ENCODE measurements at places on chromosomes 2 and 18.
A peak's percentile ranks its signal among the peaks of the same experiment; 100 is the strongest.

DNA sequence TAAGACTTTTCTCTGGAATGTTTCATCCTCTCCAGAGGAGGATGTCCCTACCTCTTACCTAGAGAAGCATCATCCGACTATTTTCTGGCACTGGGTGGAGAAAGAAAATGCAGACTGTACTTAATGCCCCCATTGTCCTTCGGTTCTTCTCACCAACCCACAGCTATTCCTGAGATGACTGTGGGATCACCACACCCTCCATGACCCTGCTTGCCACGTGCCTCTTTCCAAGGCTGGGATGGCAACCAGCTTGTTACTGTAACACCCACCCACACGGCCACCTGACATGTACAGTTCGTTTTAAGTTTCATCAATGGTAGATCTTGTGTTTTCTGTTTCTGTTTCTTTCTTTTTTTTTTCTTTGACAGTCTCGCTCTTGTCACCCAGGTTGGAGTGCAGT is 365.2 kb downstream of the FBXO15 start:
- DNase-seq: no peak
- H3K36me3 ChIP-seq: no peaks in the 10 kb centered on the region
- no peak overlapping the region for H3K27ac ChIP-seq
- H3K27me3 ChIP-seq: no peaks in the 10 kb centered on the region
- H3K4me1 ChIP-seq: no peaks in the 10 kb centered on the region

- H3K27me3 ChIP-seq: no peaks in the 10 kb centered on the region
- H3K27ac ChIP-seq: no peak overlapping the region
- H3K36me3 ChIP-seq: no peaks in the 10 kb centered on the region
Measured at GRCh38 chr18:35426786-35427185, 49.6 kb upstream of the ZNF396 start.

GRCh38 chr2:10252661-10253060 is 50.0 kb upstream of the HPCAL1 start:
- no peak overlapping the region for H3K27ac ChIP-seq
- peaks cover 5% of the 10 kb centered on the region for H3K36me3 ChIP-seq
- DNase-seq: no peak
- H3K4me1 ChIP-seq: peaks cover 5% of the 10 kb centered on the region
- H3K4me3 ChIP-seq: no peak overlapping the region

GRCh38 chr18:24386681-24387080 is 10.9 kb downstream of the OSBPL1A start:
- no peak overlapping the region for H3K4me3 ChIP-seq
- no peak for DNase-seq
- peaks cover 9% of the 10 kb centered on the region for H3K36me3 ChIP-seq
- H3K4me1 ChIP-seq: no peaks in the 10 kb centered on the region

- H3K27ac ChIP-seq: peak overlapping the region; percentile 90
- no peaks in the 10 kb centered on the region for H3K27me3 ChIP-seq
- H3K4me1 ChIP-seq: peaks cover 11% of the 10 kb centered on the region
- no peaks in the 10 kb centered on the region for H3K36me3 ChIP-seq
- H3K4me3 ChIP-seq: no peak overlapping the region
Measured at GRCh38 chr2:88626171-88627054, 851 bp downstream of the EIF2AK3 start.

DNA sequence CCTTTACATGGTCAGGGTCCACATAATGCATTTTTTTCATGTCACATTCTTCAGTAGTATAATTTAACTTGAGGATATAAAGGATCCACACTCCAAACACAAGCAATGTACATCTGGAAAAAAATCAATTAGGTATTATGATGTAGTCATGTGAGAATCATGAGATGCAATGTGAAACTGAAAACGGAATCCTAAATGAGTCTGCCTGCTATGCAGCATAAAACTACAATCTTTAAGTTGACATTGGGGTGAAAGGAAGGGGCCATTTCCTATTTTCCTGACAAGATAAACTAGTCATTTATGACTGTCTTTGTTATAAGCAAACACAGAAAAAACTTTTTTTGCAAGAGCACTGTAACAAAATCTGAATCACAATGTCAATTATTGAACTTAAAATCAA is 27.6 kb downstream of the ST3GAL5 start:
- peaks cover 64% of the 10 kb centered on the region for H3K4me1 ChIP-seq
- no peak for DNase-seq
- peak overlapping the region; percentile 79 for H3K27ac ChIP-seq
- H3K27me3 ChIP-seq: no peaks in the 10 kb centered on the region

DNA sequence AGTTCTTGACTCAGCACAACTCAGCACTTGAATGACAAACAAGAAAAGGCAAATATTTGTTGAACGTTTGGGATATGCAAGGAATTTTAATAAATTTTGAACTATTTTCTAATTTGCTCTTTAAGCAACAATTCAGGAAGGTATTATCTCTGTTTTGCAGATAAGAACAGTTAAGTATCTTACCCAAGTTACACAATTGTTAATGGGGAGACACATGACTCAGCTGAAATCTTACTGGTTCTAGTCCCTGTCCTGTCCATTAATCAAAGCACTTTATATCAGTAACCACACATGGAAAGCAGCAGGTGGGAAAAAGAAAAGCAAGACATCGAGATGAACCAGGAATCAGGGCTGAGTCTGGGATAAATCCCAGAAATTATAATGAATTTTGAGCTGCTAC is 493.9 kb upstream of the PIK3C3 start:
- no peak overlapping the region for H3K27ac ChIP-seq
- no peaks in the 10 kb centered on the region for H3K36me3 ChIP-seq
- DNase-seq: no peak
- no peaks in the 10 kb centered on the region for H3K27me3 ChIP-seq

DNA sequence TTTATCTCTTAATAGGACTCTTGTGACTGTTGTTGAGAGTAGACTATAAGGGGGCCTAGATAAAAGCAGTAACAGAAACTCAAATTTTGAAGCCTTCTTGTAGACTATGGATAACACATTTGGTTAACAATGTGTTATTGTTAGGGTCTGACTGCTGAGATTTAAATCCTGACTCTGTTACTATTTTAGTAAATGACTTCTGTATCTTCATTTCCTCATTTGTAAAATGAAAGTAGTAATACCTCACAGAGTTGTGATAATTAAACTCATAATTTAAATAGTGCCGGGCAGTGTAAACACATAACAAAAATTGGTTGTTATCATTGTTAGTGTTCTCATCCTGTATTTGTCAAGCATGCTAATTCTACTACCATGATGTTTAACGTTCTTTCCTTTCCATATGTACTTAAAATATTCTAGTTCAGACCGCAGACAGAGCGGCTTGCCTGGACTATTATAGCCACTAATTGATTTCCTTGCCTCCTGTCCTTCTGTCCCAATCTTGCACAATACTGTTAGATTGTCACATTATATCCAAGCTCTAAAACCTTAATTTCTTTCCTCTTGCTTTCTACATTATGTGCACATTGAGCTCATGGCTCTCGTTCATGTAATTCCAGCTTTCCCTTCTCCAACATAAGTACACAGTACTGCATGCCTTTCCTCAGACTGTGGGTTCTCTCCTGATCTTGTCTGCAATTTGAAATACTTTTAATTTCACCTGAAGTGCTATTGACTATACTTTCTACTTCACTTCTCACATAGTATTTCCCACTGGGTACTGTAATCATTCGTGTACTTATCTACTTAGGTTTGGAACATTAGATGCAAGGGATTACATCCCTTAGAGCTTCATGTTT is 48.4 kb downstream of the RBBP8 start:
- peak overlapping the region; percentile 20 for H3K4me3 ChIP-seq
- peak overlapping the region; percentile 81 for H3K27ac ChIP-seq
- H3K27me3 ChIP-seq: no peaks in the 10 kb centered on the region
- no peak for DNase-seq

- no peak for DNase-seq
- H3K36me3 ChIP-seq: no peaks in the 10 kb centered on the region
- no peak overlapping the region for H3K27ac ChIP-seq
- H3K27me3 ChIP-seq: no peaks in the 10 kb centered on the region
- no peak overlapping the region for H3K4me3 ChIP-seq
Measured at GRCh38 chr18:40672590-40672989, 1282.4 kb upstream of the PIK3C3 start.

GRCh38 chr18:48222118-48222517 is 187.1 kb downstream of the ZBTB7C start:
- no peak overlapping the region for H3K27ac ChIP-seq
- H3K36me3 ChIP-seq: no peaks in the 10 kb centered on the region
- no peaks in the 10 kb centered on the region for H3K4me1 ChIP-seq
- no peaks in the 10 kb centered on the region for H3K27me3 ChIP-seq
- no peak for DNase-seq
- H3K4me3 ChIP-seq: no peak overlapping the region

- no peaks in the 10 kb centered on the region for H3K36me3 ChIP-seq
- H3K27ac ChIP-seq: no peak overlapping the region
- no peaks in the 10 kb centered on the region for H3K27me3 ChIP-seq
- H3K4me1 ChIP-seq: peaks cover 7% of the 10 kb centered on the region
Measured at GRCh38 chr2:70716131-70716743, 51.8 kb downstream of the ADD2 start.

DNA sequence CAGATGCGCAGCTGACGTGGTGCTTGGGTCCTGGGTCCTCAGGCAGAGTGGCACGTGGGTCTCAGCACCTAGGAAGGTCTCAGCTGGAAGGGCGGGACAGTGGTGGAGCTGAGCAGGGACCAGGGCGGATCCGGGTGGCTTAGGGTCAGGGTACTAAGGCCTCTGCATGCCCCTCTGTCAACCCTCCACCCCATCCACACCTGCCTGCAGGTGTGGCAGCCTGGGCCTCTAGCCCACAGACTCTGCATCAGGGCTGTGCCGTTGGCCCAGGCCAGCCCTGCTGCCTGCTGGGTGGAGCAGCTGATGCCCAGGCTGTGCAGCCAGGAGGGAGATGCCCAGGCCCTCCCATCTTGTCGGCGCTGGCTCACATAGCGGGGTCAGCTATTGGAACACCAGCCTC is 24.6 kb upstream of the OTOS start:
- no peaks in the 10 kb centered on the region for H3K36me3 ChIP-seq
- no peaks in the 10 kb centered on the region for H3K4me1 ChIP-seq
- H3K4me3 ChIP-seq: no peak overlapping the region
- H3K27ac ChIP-seq: no peak overlapping the region
- DNase-seq: no peak
- H3K27me3 ChIP-seq: peaks cover 14% of the 10 kb centered on the region

GRCh38 chr18:33749834-33750233 is 171.8 kb downstream of the ASXL3 start:
- no peak for DNase-seq
- H3K36me3 ChIP-seq: no peaks in the 10 kb centered on the region
- H3K4me1 ChIP-seq: no peaks in the 10 kb centered on the region
- H3K4me3 ChIP-seq: no peak overlapping the region

- no peak for DNase-seq
- H3K36me3 ChIP-seq: no peaks in the 10 kb centered on the region
- H3K4me1 ChIP-seq: no peaks in the 10 kb centered on the region
- H3K27ac ChIP-seq: no peak overlapping the region
- no peak overlapping the region for H3K4me3 ChIP-seq
Measured at GRCh38 chr2:153819501-153819900, 52.2 kb upstream of the GALNT13 start.

DNA sequence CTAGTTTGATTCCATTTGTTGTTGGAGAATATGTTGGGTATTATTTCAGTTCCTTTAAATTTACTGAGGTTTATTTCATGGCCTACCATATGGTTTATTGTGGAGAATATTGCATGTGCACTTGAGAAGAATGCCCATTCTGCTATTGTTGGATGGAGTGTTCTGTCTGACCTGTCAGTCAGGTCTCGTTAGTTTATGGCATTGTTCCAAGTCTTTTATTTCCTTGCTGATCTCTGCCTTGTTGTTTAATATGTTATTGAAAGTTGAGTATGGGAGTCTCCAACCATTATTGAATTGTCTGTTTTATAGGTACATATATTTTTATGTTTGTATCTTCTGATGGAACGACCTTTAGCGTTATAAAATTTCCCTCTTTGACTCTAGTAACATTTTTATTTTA is 86.3 kb downstream of the PTPN4 start:
- DNase-seq: no peak
- no peak overlapping the region for H3K4me3 ChIP-seq
- H3K27me3 ChIP-seq: no peaks in the 10 kb centered on the region
- H3K36me3 ChIP-seq: peaks cover 28% of the 10 kb centered on the region
- no peak overlapping the region for H3K27ac ChIP-seq

DNA sequence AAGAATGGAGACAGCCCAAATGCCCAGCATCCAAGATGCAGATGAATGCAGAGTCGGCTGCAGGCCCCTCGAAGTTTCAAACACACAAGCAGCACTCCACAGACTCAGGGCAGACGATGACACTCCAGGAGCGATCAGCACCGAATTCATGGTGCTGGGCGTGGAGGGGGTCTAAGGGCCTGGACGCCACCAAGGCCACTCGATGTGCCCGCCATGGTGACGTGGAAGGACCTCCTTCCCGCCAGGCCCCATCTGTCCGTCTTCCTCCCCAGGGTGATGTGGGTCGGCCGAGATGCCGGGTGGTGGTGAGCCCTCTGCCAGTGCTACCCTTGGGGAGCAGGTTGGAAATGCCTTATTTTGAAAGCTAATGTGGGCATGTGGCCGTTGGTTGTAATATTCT is 9.4 kb downstream of the KIF1A start:
- no peak for DNase-seq
- peaks cover 2% of the 10 kb centered on the region for H3K36me3 ChIP-seq
- H3K4me1 ChIP-seq: no peaks in the 10 kb centered on the region
- no peak overlapping the region for H3K27ac ChIP-seq

- peaks cover 62% of the 10 kb centered on the region for H3K36me3 ChIP-seq
- H3K4me1 ChIP-seq: peaks cover 31% of the 10 kb centered on the region
- peak overlapping the region; percentile 64 for H3K4me3 ChIP-seq
- H3K27me3 ChIP-seq: no peaks in the 10 kb centered on the region
- no peak for DNase-seq
- H3K27ac ChIP-seq: peak overlapping the region; percentile 60
Measured at GRCh38 chr2:196149948-196150347, 21.4 kb downstream of the STK17B start.
